GM20000 (cell line): ENCODE measurements at places on chromosomes 6 and 20.

DNA sequence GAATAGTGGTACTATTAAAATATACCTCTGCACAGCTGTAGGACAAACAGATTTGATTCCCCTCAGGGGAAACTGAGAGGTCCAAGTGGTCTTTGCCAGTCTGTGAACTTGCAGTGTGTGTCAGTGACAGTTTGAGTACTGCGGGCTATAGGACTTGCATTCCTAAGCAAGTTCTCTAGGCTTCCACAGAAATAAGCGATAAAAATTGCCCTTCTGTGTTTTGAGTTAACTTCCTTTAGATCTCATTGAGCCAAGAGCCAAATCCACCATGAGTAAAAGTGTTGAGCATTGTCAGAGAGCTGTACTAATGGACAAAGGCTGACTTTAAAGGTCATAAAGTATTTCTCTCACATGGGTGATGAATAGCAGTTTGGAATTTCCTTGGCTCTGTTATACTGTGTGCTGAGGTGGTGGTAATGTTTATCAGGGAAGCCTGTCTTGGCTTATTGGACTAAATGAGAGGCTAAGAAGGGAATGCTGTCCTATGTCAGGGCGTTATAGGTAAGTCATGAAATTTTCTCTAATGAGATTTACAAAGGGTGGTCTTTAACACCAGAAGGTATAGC, 122.6 kb upstream of the MAP3K7 start:
- no peak for DNase-seq

DNA sequence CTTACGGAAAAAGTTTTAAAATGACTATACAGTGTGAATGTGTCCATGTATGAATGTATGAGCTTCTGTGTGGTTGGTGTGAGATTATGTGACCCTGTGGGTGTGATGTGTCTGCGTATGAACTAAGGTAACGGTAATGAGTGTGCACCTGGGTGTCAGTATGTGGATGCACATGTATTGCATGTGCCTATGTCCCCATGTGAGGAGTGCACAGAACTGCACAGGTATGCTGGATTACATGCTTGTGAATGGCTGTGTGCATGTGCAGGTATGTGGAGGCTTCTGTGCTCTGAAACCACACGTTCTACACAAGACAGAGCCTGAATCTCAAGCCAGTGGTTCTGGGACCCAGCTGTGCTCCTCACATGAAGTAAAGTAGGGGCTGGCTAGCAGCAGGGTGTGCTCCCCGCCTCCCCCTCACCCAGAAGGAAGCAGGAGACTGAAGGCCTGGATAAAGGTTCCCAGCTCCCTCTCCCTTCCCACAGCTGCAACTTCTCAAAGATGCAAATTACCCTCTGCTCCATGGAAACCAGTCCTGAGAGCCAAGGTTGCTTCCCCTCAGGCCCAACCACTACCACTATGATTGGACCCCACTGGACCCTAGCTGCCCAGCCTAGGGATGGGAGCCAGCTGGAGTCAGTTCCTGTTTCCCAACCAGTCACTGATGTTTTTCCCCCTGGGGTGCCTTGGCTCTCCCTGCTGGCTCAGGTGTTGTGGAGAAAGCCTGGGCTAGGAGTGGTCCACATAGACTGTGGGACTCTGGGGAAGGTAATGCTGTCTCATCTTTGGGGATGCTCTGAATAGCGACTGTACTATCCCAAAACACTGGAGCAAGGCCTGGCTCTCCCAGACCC, 24.8 kb upstream of the SPDEF start:
- DNase-seq = no peak

GRCh38 chr6:45256697-45257695, 71.1 kb upstream of the RUNX2 start:
- DNase-seq = no peak

DNA sequence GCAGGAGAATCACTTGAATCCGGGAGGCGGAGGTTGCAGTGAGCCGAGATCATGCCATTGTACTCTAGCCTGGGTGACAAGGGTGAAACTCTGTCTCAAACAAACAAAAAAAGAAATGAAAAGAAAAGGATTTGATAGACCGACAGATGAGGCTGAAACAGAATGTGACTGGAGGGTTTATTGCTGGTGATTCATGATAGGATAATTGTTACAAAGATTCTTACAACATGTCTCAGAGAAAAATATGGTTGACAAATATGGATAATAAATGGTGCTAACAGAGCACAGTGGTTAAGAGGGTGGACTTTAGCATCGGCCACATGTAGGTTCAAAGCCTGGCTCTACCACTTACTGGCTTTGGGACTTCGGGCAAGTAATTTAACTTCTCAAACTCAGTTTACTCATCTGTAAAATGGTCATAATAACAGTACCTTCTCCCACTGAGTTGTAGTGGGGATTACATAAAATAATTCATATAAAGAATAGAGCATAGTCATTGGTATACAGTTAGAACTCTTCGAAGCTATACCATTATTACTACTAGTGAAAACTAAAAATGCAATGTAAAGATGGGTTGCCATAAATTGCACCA, 131.9 kb downstream of the MAP3K7 start:
- DNase-seq = no peak

GRCh38 chr6:135261872-135262725, 81.0 kb downstream of the MYB start:
- DNase-seq = no peak

DNA sequence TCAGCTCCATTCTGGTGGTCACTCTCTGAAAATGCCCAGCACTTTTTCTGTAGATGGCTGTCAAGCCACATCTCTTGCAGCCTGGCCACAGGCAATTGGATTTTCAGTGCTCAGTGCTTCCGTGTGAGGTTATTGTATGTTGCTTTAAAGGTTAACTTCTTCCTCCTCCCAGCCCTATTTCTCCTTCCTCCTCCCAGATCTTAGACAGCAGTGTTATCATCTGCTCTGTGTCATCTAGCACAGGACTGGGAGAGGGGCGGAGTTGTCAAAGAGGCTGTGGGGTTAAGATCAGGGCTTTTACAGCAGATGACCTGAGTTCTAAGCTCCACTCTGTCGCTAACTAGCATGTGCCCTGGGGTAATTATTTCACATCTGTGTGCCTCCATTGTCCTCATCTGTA, 129.0 kb downstream of the PHACTR3 start:
- no peak for DNase-seq

GRCh38 chr20:49846206-49846807, 33.7 kb downstream of the SLC9A8 start:
- peak; percentile 61 for DNase-seq

DNA sequence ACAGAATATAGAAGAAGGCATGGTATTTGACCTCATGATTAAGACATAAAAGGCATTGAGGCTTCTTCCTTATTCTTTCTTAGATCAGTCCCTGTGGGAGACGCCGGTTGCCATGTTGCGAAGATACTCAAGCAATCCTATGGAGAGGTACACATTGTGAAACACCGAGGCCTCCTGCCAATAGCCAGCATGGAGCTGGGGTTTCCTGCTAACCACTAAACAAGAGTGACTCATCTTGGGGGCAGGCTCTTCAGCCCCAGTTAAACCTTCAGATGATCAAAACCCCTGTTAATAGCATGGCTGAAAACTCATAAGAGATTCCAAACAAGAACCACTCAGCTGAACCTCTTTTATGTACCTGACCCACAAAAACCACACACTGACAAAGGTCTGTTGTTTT, 478.8 kb downstream of the CD83 start:
- no peak for DNase-seq

DNA sequence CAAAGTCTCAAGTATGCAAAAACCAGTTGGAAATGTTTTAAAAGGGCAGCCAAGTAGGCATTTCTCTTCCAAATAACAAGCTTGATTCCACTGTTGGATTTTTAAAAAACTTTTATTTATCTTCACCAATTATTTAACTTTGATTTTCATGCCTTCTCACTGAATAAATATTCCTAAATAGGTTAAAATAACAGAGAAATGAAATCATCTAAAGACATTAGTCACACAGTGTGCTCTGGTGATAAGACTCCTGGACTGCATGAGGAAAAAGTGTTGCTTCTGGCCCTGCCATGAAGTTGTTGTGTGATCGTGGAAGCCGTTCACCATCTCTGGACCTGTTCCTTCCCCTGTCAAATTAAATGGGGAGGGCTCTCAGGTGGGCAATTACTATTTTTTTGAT, 33.8 kb upstream of the IGF2R start:
- no peak for DNase-seq

DNA sequence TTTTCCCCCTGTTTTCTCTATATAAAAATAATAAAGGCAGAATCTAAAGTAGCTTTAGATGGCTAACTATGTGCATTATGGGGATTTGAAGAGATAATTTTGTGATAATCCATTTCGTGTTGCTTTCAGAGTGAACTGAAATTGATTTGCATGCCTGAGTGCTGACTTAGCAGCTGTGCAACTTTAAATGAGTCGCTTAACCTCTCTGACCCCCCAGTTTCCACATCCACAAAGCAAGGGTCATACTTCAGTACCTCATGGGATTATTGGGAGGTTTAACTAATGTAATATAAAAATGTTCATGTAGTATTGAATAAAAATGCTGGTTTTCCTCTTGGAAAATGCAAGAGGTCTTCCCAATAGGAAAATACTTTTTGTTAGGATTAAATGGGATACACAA, 63.8 kb upstream of the FABP7 start:
- DNase-seq = no peak

DNA sequence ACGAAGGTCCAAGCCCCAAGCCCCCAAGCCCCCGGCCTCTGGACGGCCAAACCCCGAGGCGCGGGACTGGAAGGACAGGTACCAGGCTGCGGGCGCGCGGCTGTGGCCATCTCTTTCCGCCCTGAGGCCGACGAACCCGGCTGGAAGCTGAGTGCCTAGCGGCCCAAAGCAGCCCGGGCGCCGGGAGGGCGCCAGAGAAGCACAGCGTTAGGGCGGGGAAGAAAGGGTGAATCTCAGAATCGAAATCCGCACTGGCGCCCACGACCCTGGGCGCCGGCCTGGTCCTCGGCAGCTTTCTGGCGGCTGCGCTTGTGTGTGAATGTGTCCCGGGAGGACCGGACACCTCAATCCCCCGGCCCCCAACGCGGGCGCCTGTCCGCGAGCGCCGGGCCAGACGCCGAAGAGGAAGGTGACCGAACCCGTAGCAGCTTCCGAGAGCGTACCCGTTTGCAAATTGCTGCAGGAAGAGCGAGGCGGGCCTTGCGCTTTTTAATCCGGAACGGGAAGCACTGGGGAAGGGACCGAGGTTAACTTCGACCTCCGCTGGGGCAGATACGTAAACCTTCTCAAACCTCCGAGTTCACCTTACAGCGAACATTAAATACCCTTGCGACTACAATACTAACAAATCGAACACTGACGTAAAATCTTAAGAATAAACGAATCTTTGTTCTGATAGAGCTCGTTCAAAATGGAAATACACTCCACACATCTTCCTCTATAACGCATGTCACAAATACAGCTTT, 2.9 kb downstream of the NRN1 start:
- peak; percentile 49 for DNase-seq

- DNase-seq = no peak
Measured at GRCh38 chr6:21111093-21111725, 482.3 kb upstream of the SOX4 start.

DNA sequence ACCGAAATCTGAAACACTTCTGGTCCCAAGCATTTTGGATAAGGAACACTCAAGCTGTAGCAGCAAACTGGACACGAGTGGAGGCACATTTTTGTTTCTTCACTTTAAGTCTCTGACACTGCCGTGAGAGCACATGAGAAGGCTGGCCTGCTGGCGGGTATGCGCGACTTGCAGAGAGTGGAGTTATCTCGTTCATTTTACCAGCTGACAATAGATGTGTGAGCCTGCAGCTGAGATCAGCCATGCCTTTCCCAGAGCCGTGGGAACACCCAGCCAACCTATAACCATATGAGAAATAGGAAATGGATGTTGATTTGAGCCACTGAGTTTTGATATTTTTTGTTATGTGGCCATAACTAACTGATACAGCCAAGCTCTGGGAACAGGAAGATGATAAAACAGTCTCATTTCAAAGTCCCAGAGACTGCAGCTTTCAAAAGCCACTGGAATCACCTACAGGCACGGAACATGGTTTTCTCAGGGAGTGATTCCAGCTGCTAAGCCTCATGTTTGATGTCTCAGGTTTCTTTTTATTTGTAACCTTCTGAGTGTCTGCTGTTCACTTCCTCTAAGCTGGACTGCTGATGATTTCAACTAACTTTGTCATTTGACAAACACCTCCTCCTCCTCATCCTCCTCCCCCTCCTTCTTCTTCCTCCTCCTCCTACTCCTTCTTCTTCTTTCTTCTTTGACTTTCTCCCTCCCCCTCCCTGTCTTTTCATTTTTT, 28.6 kb upstream of the LAMP5 start:
- DNase-seq = no peak

- DNase-seq = no peak
Measured at GRCh38 chr6:7777074-7777473, 51.2 kb downstream of the BMP6 start.

DNA sequence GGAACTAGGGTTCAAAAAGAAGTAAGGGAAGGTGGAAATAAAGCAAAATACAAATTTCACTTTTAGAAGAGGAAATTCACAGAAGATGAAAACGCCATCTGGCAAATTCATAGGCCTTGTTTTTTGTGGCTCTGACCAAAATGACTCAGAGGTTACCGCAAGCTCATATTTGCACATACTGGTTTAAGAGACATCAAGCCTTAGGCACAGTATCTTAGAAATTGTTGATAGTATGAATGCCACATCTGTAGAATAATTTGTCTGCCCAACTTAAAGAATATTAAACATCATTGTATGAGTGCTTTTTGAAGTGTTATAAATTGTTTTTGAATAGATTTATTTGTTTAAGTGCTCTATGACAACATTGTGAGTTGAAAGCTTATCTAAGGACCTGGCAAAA, 10.6 kb downstream of the TAAR1 start:
- DNase-seq = peak; percentile 15

GRCh38 chr20:42986143-42986773, 203.4 kb downstream of the PTPRT start:
- no peak for DNase-seq

DNA sequence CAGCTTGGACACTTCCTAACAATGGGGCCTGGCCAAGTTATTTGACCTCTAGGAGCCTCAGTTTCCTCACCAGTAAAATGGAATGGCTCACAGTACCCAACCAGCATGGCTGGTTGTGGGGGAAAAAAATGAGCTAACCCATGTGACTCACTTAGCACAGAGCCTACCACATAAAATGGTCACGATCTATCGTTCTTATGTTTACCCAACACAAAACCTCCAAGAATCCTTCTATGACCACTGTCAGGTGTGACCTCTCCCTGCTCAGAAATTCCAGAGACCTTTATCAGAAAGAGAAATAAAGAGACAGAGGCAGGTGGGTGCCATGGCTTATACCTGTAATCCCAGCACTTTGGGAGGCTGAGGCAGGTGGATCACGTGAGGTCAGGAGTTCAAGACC, 39.4 kb downstream of the BPIFB1 start:
- no peak for DNase-seq

DNA sequence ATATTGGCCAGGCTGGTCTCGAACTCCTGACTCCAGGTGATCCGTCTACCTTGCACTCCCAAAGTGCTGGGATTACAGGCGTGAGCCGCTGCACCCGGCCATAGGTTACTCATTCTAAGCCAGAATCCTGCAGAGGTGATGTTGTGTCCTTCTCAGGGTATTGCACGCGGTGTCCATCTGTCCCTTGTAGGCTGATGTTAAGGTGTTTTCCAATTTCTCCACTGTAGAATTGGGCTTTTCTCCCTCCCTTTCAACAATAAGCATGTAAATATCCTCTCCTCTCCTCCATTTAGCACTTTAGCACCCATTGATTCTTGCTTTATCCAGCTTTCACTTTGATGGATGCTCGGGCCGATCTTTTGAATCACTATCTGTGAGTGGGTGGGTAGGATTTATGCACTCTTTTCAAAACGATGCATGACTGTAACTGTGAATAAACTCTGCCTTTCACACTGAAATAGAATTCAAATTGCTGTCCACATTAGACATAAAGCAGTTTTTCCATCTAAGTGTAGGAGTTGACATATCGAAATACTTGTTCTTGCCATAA, 52.6 kb downstream of the ZBTB2 start:
- no peak for DNase-seq
